ENCODE measurements at places on chromosomes 11 and 22.

DNA sequence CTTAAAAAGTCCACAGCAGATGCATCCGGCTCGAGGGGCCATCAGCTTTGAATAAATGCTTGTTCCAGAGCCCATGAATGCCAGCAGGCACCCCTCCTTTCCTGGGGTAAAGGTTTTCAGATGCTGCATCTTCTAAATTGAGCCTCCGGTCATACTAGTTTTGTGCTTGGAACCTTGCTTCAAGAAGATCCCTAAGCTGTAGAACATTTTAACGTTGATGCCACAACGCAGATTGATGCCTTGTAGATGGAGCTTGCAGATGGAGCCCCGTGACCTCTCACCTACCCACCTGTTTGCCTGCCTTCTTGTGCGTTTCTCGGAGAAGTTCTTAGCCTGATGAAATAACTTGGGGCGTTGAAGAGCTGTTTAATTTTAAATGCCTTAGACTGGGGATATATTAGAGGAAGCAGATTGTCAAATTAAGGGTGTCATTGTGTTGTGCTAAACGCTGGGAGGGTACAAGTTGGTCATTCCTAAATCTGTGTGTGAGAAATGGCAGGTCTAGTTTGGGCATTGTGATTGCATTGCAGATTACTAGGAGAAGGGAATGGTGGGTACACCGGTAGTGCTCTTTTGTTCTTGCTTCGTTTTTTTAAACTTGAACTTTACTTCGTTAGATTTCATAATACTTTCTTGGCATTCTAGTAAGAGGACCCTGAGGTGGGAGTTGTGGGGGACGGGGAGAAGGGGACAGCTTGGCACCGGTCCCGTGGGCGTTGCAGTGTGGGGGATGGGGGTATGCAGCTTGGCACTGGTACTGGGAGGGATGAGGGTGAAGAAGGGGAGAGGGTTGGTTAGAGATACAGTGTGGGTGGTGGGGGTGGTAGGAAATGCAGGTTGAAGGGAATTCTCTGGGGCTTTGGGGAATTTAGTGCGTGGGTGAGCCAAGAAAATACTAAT, 1.9 kb downstream of the NEAT1 start:
- no peak for DNase-seq

GRCh38 chr11:33930317-33931021, 38.6 kb upstream of the LMO2 start:
- no peak for DNase-seq

DNA sequence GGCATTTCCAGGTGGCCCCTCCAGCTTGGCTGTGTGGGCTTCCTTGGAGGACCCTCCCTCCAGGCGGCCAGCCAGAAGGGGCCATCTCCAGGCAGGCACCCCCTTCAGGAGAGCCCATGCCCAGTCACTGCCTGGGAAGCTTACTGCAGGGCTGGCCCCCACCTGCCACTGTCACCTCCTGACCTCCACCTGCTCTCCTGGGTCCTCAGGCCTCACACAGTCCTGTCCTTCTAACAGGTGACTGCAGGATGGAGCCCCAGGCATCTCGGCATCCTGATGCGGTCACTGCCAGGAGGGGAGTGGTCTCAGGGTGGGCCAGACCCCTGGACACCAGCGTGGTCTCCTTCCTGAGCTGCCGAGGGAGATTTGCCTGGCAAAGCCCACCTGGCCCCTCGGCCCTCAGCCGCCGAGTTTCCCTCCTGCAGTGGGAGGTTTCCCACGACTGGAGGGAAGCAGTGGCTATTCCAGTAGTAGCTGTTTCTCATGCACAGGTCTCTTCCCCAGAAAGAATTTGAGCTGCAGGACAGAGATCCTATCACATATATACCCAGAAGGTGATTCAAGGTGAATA, 13.0 kb downstream of the TBX1 start:
- no peak for DNase-seq

DNA sequence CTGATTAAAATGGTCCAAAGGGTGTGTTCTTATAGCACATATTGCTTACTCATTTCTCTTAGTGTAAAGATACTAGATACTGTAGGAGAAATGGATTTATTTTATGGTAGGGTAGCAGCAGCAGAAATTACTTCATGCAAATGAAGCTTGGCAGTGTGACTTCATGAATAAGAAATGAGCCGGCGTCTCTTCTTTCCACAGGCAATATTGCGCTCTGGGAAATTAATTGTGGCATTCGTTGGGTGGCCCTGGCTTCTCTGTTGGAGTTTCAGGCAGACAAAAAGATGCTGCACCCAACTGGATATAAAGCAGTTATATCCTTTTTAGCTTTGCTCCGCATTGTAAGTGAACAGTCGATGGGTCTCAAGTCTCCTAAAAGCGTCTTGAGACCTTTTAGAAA, 211.0 kb upstream of the NAV2 start:
- no peak for DNase-seq

DNA sequence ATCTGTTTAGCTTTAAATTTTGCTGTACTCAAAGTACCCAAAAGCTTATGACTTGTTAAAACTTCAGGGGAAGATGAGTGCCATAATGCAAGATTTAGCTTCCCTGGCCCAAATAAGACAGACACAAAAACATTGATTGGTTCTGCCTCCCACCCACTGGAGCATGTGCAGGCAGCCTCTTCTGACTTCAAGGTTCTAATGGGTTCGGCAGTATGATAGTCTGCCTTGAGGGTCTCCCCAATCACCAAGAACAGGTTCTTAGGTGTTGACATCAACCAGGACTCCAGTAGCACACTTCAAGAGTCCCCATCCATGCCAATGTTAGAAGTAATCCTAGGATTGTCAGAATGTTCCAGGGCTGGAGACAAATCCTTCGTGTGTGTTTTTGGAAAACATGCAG, 12.5 kb downstream of the EIF4G2 start:
- DNase-seq, result no peak

DNA sequence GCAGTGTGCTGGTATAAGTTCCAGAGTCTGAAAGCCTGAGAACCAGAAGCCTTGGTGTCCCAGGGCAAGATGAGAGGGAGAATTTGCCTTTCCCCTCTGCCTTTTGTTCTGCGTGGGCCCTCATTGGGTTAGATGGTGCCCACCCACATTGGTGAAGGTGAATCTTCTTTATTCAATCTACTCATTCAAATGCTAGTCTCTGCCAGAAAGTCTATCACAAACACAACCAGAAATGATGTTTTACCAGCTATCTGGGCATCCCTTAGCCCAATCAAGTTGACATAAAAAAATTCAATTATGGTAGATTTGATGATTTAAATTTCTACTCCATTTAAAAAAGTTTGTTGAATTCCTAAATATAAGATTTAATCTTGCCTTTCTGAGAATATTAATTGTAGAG, 22.2 kb downstream of the CSTPP1 start:
- DNase-seq, result no peak

GRCh38 chr11:86488553-86488952, 113.9 kb downstream of the CCDC81 start:
- DNase-seq, result no peak

DNA sequence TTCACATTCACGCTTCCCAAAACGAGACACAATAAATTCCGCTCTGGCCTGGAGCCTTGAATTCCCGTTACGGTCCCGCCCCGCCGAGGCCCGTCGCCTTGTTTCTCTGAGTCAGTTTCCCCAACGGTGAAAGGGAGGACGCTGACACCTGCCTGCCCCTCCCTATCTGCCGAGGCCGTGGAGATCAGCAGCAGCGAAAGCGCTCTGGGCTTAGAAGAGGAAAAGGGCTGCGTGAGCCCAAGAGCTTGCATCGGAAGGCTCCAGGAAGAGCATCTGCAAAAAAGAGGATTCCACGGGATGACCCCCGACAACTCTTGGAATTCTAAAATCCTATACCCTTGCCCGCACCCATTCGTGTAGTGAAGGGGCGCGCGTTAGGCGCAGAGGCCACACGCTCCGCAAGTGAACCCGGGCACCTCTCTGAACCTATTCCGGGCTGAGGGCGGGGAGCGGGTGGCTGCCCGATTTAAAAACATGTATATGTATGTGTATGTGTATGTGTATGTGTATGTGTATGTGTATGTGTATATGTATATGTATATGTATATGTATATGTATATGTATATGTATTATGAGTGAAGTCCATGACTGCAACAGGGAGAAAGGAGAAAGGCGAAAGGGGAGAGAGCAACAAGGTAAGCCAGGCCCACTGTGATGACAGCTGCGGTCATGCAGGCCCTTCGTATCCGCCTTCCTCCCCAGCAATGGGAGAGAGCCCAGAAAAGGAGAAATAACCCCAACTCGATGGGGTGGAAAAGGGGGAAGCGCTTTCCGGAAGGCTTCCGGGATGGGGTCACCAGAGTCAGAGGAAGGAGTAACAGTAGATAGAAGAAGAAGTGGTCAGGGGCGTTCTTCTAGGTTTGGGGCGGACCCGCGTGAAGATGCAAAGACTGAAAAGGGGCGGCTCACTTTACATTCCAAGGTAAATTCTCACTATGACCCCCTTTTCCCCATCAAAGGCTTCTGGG, 948 bp upstream of the MRTFA start:
- no peak for DNase-seq

DNA sequence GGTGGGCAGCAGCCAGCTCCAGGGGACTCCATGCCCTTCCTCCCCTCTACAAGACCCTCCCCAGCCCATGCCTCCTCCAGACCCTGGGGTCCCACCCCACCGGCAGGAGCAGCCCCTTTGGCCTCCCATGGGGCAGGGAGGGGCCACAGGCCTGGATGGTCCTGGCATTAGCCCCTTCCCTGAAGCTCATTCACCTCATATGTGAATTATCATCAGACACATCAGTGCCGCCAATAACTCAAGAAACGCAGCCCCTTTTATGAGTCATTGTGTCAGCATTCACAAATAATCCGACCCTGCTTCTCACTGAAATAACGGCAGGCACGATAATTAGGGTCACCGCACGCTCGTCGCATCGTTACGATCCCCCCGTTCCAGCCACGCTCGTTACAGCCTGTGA, 124.2 kb downstream of the BRD1 start:
- DNase-seq, result no peak

DNA sequence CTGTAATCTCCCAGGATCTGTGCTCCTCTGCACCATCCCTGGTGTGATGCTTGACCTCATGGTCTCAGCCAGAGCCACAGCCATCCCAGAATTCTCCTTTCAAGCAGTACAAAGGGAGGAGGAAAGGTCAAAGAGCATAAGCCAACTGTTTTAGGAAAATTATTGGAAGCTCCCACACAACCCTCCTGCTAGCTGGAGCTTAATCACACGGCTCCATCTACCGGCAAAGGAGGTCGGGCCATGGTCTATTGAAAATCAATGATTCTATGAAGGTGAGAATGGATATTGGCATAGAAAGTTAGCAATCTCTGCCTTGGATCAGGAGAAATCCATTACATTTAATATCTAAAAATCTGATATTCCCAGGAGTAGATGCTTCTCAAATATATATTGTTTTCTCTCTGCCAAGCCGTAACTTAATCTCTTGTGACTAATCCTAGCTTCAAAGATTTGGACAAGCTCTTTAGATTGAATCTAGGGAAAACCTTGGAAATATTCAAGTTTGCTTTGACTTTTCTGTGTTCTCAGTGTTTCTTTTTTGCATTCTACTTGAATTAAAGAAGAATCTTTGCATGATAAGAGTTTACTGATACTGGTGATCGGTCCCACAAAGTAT, 259.6 kb downstream of the NTM start:
- DNase-seq, result no peak

DNA sequence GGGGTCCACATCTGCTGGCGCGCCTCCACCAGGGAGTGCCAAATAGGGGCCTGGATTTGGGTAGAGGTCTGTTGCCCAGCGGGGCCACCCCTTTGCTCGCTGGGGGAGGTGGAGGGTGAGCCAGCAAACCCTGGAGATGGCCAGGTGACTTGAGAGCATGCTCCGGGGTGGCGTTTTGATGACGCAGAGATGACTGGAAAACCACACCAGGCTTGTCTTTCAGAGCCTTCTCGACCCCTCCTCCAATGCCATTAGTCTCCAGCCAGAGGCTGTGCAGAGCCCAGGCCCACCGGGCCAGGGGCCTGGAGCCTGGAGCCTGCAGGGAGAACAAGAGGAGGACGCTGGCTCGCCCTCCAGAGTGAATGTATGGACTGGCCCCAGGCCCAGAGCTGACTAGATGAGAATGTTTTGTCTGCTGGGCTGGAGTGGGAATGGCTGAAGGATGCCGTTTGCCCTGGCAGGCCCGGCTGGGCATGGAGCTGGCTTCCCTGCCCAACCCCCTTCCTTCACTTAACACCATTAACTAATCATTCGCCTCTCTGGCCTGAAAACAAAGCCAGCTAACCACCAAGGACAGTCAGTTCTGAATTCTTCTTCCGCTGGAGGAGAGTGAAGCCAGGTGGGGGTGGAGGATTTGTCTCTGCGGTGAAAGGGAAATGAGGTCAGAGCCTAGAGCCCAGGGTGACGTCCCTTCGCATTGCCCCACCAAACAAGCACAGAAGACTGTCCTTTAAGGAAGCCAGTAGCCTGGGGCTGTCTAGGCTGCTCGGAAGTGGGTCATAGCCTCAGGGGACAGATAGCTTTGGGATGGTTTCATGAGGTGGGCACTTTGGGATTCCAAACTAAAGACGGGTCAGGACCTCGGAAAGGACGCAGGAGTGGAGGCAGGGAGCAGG, 1.6 kb upstream of the MCAM start:
- no peak for DNase-seq

DNA sequence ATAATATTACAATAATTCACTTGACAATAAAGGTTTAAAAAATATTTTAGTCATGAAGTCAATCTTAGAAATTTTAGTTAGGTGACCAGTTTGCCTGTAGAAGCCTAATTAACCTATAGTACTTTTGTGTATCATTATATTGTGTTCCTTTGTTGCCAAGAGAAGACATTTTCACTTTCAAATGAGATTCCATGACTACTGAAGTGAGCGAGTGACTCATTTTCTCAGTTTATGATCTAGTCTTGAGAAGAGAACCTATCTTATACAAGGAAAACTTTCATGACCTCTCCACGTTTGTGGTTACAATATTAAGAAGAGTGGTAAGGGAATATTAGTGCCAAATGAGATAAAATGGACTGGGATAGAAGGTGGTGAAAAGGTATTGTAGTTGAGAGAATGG, 423.9 kb upstream of the CHORDC1 start:
- DNase-seq, result no peak

- no peak for DNase-seq
Observed at GRCh38 chr22:31045900-31046538, 35.1 kb upstream of the SMTN start.

GRCh38 chr22:39925273-39925672, 24.4 kb downstream of the GRAP2 start:
- no peak for DNase-seq

GRCh38 chr22:22928666-22929380, 41.2 kb downstream of the IGLL5 start:
- no peak for DNase-seq

DNA sequence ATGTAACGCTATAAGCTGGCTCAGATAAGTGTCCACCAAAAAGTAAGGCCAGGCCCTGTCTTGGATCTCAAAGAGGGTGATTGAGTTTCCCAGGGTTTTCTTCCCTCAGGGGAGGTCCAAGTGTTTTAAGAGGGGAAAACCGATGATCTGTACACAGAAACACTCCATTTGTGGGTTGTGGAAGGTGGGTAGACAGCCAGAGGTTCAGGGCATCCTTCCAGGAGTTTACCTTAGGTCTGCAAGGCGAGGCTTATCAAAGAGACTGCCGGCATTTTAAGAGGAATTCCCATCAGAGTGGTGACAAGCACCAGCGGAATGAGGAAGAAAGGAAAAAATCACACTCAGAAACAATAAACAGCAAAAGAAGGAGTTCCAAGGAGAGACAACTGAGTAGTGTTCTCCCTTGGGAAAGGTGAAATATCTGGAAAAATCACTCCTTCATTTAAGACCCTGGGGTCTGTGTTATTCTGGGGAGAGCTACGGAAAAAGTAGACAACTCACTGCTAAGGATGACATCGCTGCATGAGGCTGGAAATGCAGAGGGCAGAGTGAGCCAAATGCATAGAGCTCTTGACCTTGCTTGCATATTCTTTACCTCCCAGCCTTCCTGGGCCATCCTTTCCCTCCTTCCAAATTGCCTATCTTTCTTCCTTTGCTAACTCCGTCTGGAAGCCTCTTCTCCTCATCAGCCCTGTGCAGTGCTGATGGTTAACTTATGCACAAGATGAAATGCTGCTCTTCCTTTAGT, 22.1 kb upstream of the MMP7 start:
- no peak for DNase-seq
